ENCODE measurements at places on chromosomes 3 and 15. TPM values are rescaled to one million over a fixed set of nuclear protein-coding genes. Genes with fewer than 3 reads are reported as not detected.
A peak's percentile ranks its signal among the peaks of the same experiment; 100 is the strongest.

ERICH6 gene
- not detected for total RNA-seq

LRRC49 gene
- not detected for total RNA-seq

DOCK3 gene
- 0.60 TPM for total RNA-seq

SI gene
- total RNA-seq = 1.6 TPM

DNA sequence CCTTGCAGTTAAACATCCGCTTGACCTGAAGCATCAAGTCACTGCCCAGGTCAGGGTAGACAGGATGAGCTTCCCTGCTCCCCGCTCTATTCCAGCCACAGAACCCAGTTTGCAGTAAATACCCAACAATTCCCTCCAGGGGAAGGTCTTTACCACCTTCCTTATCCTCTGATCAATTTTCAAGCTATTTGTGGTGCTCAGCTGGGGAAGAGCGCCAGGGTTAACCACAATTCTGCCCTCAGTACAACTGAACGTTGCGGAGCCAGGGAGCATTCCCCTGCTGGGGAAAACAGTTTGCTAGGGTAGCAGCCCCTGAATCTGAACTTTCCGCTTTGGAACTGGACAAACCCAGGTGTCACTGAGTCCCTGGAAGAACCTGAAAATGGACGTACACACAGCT lies 28.5 kb downstream of the RBPMS2 start:
- peaks cover 28% of the 10 kb centered on the region for H3K4me1 ChIP-seq
- no peak overlapping the region for H3K4me3 ChIP-seq
- peak overlapping the region; percentile 85 for H3K27ac ChIP-seq
- DNase-seq = no peak

DNA sequence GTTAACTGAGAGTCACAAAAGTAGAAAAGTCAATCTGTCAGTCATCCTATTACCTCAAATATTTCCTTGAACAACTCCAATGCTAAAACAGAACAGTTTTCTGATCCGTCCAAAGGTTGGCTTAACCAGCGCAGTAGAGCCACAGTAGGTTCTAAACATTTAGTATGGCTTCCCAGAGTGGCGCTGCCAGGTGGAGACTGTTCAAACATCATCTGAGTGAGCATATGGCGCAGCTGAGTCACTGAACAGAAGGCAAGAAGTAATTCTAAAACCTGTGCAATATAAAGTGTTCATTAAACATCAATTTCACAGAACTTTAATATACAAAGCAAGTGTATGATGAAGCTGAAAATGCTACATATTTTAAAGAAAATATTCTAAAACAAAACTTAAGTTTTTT lies 19.9 kb downstream of the CIP2A start:
- H3K4me3 ChIP-seq = no peak overlapping the region
- H3K4me1 ChIP-seq = no peaks in the 10 kb centered on the region
- H3K27ac ChIP-seq = no peak overlapping the region

GRCh38 chr15:41124058-41124457 lies 8.0 kb upstream of the INO80 start:
- no peaks in the 10 kb centered on the region for H3K27me3 ChIP-seq
- H3K36me3 ChIP-seq = no peaks in the 10 kb centered on the region
- no peak overlapping the region for H3K27ac ChIP-seq
- DNase-seq = no peak
- no peak overlapping the region for H3K4me3 ChIP-seq

GRCh38 chr3:108008106-108008505 lies 82.7 kb downstream of the CD47 start:
- peaks cover 18% of the 10 kb centered on the region for H3K4me1 ChIP-seq
- no peak overlapping the region for H3K27ac ChIP-seq
- DNase-seq = no peak
- no peaks in the 10 kb centered on the region for H3K36me3 ChIP-seq
- H3K4me3 ChIP-seq = no peak overlapping the region

DNA sequence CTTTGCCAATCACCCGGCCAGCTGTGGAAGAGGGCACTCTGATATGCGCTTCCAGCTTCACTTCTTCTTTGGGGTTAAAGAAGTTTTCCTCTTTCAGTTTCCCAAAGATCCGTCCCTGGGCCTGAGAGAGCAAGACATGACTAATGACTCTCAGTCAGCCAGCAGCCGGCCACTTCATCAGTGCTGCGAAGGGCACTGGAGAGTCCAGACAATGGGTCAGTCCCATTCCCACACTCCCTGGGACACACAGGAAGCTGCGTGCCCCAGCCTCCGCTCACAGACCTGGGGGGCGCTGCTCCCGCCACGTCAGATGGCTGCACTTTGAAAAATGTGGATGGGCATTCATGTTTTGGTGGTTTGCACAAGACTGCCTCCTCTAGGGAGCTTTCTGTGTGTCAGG lies 63.3 kb downstream of the SENP2 start:
- no peaks in the 10 kb centered on the region for H3K36me3 ChIP-seq
- no peaks in the 10 kb centered on the region for H3K4me1 ChIP-seq
- DNase-seq = no peak
- H3K27ac ChIP-seq = no peak overlapping the region

DNA sequence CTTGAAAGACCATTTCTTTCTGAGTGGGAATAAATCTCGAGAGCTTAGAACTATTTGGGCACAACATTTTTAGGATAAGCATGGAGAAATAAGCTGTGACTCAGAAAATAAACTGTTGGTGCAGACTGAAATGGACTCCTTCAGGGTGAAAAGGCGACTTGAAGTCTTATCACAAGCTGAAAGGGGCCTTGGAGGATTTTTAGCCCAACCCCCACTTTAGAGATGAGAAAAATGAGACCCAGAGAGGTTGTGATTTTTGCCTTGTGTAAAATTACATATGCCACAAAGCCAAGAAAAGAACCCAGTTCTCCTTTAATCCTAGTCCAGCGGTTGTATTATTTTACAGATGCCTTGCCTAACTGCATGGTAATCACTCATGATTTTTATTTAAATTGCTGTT lies 1.5 kb downstream of the ATP1B3 start:
- no peaks in the 10 kb centered on the region for H3K27me3 ChIP-seq
- H3K4me3 ChIP-seq = peak overlapping the region; percentile 83
- no peak for DNase-seq
- H3K27ac ChIP-seq = peak overlapping the region; percentile 99
- peaks cover 49% of the 10 kb centered on the region for H3K4me1 ChIP-seq

LYZL4 gene
- not detected for total RNA-seq

EPHB3 gene
- 4.1 TPM for total RNA-seq

DUOXA2 gene
- 0.68 TPM for total RNA-seq

FOXB1 gene
- not detected for total RNA-seq

GRCh38 chr15:34078900-34079299 lies 22.8 kb downstream of the EMC7 start:
- H3K4me3 ChIP-seq = no peak overlapping the region
- no peak overlapping the region for H3K27ac ChIP-seq
- DNase-seq = no peak

GRCh38 chr3:155154255-155154654 lies 74.1 kb downstream of the MME start:
- H3K4me3 ChIP-seq = no peak overlapping the region
- no peaks in the 10 kb centered on the region for H3K36me3 ChIP-seq
- no peaks in the 10 kb centered on the region for H3K4me1 ChIP-seq
- DNase-seq = no peak

GRCh38 chr15:85730001-85730820 lies 64.5 kb downstream of the KLHL25 start:
- peaks cover 18% of the 10 kb centered on the region for H3K4me1 ChIP-seq
- no peak for DNase-seq
- no peak overlapping the region for H3K4me3 ChIP-seq
- peak overlapping the region; percentile 14 for H3K27ac ChIP-seq
- peaks cover 59% of the 10 kb centered on the region for H3K36me3 ChIP-seq
- H3K27me3 ChIP-seq = no peaks in the 10 kb centered on the region

FAM227B gene
- 9.2 TPM for total RNA-seq

PDCD6IP gene
- 89.0 TPM for total RNA-seq

C3orf20 gene
- not detected for total RNA-seq

DNA sequence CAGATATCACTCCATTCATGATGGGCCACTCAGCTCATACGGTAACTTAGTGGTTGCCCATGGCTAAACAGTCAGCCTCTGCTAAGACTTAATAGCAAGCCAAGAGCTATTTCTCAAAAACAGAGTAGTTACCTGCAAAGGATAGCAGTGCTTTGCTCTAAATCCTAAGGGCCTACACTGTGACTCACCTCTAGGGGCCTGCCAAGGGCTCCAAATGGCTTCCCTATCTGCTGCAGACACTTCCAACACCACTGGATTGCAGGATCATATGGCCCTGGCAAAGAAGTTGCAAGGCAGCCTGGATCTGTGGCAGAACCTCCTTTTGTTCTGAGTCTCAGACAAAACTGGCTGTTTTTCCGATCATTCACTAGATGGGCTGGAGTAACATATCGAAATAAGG lies 17.8 kb downstream of the CGGBP1 start:
- H3K27ac ChIP-seq = no peak overlapping the region
- no peaks in the 10 kb centered on the region for H3K4me1 ChIP-seq
- no peak for DNase-seq
- no peaks in the 10 kb centered on the region for H3K27me3 ChIP-seq

GRCh38 chr3:40901298-40901697 lies 298.0 kb upstream of the CTNNB1 start:
- H3K27me3 ChIP-seq = no peaks in the 10 kb centered on the region
- no peaks in the 10 kb centered on the region for H3K4me1 ChIP-seq
- no peaks in the 10 kb centered on the region for H3K36me3 ChIP-seq

GRCh38 chr3:183308751-183309150 lies 55.7 kb downstream of the B3GNT5 start:
- no peaks in the 10 kb centered on the region for H3K36me3 ChIP-seq
- DNase-seq = no peak
- H3K4me1 ChIP-seq = peaks cover 17% of the 10 kb centered on the region
- no peak overlapping the region for H3K4me3 ChIP-seq
- H3K27ac ChIP-seq = peak overlapping the region; percentile 85

- peaks cover 3% of the 10 kb centered on the region for H3K4me1 ChIP-seq
- H3K4me3 ChIP-seq = no peak overlapping the region
- H3K27ac ChIP-seq = no peak overlapping the region
- no peak for DNase-seq
- H3K27me3 ChIP-seq = peaks cover 12% of the 10 kb centered on the region
Observed at GRCh38 chr15:99923711-99924110, 190.5 kb upstream of the LYSMD4 start.

DNA sequence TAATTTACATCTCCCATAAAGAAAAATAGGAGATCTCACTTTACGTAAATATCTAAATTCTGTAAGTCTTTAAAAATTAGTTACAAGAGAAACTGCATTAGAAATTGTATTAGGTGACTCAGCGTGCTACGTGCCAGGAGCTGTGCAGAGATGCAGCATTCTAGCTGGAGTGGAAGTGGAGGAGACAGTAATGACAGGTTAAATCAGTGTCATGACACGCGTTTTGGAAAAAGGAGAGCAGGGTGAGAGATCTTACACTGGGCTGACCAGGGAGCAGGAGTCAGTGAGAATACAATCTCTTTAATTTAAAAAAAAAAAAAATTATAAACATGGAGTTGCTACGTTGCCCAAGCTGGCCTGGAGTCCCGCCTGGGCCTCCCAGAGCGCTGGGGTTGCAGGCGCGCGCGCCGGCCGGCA lies 635 bp downstream of the TUBGCP5 start:
- DNase-seq = peak; percentile 18
- H3K4me1 ChIP-seq = peaks cover 7% of the 10 kb centered on the region
- peak overlapping the region; percentile 94 for H3K27ac ChIP-seq

GHRL gene
- not detected for total RNA-seq

DNA sequence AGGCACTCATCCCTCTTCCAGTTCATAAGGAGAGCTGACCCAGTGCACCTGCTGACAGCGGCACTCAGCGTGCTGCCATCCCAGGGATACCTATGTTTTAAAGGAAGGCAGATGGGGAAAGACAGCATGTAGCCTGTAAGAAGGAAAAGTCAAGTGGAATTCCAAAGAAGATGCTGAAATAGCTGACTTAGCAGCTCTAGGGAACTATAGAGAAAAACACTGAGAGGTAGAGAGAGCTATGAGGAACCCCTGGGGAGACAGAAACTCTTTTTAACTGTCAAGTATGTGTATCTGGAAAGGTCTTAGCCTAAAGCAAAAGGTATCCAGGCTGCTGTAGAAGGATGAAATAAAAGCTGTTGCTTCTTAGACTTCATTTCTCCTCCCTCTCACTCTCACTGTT lies 113.4 kb upstream of the BCL6 start:
- no peaks in the 10 kb centered on the region for H3K27me3 ChIP-seq
- H3K4me3 ChIP-seq = no peak overlapping the region
- H3K27ac ChIP-seq = no peak overlapping the region
- no peaks in the 10 kb centered on the region for H3K4me1 ChIP-seq

DNA sequence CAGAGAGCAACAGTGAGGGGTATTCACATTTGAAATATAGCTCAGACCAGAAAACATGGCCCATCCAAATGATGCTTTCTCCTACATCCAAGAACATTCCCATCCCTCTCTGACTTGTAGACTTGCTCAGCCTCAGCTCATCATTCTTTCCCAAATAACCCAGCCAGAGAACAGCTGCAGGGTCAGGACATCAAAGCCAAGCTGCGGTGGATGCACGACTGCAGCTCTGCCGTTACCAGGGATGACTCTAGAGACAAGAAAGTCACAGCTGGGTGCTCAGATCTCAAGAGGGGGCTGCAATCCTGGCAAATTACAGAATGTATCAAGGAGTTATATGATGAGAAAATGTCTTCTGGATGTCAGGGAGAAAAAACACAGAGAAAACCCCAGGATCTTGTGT lies 944.3 kb downstream of the NTRK3 start:
- H3K27me3 ChIP-seq = no peaks in the 10 kb centered on the region
- no peak overlapping the region for H3K27ac ChIP-seq
- H3K4me1 ChIP-seq = no peaks in the 10 kb centered on the region
- H3K4me3 ChIP-seq = no peak overlapping the region
- H3K36me3 ChIP-seq = no peaks in the 10 kb centered on the region

GRCh38 chr3:65742914-65743313 lies 295.8 kb downstream of the MAGI1 start:
- H3K36me3 ChIP-seq = no peaks in the 10 kb centered on the region
- no peak for DNase-seq
- no peak overlapping the region for H3K4me3 ChIP-seq
- no peaks in the 10 kb centered on the region for H3K27me3 ChIP-seq
- no peaks in the 10 kb centered on the region for H3K4me1 ChIP-seq

DNA sequence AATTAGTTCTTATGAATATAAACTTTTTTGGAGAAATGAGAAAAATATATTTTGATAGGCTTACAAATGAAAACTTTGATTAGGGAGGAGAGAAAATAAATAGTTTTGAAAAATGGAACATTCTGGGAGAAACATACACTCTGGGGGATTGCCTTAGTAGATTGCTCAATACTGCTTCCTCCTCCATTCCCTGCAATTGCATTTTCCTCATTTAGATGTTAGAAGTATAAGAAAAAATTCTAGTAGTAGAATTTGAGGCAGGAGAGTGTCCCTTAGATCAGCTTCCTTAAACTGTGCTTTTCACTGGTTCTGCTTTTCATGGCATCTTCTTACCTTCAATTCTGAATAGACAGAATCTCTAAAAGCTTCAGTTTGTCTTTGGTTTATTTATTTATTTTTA lies 46.2 kb upstream of the CTDSPL2 start:
- H3K27ac ChIP-seq = no peak overlapping the region
- peaks cover 5% of the 10 kb centered on the region for H3K36me3 ChIP-seq
- no peaks in the 10 kb centered on the region for H3K27me3 ChIP-seq
- no peak overlapping the region for H3K4me3 ChIP-seq
- no peak for DNase-seq

ZNF860 gene
- total RNA-seq = 0.41 TPM
